SK-N-SH (cell line): ENCODE measurements at places on chromosomes 3 and 15.
A peak's percentile ranks its signal among the peaks of the same experiment; 100 is the strongest.

GRCh38 chr3:18546632-18547031 is 121.5 kb upstream of the SATB1 start:
- DNase-seq, result no peak

DNA sequence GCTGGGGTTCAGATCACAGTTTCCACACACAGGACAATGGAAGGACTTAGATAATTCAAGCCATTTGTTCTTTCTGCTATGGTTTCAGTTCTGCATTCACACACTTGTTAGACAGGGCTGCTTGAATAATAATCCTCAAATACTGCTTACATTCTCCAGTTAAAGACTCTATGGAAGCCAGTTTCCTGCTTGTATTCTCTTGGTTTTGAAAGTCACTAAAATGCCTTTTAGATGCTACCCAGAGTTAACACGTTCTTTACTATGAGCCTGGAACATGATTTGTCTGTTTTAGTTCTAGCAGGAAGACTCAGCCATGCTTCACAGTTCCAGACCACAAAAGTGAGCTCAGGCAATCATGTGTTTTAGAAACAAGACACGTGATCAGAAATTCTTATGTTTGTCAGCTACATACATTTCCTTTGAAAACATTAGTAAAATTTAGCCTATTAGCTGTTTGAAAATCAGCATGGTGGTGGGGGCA is 152.4 kb downstream of the LEKR1 start:
- no peak for DNase-seq

GRCh38 chr3:45943207-45943846 is at the start of gene CXCR6:
Gene CXCR6 (plus strand): TSS chr3:45943464. CDS start chr3:45946482, 3,018 bp downstream.
- DNase-seq, result no peak

DNA sequence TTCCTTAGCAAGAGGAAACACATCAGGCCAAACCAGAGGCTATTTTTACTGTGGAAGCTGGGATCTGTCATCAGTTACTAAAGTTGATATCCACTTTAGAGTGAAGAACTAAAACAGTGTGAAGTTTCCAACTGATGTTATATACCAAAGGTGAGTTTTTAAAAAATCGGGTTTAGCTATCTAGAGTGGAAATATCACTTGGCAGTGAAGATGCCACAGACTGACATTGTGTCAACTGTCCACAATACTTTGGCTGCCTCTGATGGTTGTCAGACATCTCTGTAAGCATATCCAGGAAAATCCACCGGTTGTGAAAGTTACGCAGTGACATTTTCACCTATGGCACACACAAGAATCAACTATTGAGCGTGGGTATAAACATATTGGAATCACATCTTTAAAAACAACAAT is 9.2 kb downstream of the ZIC1 start:
- DNase-seq, result no peak

DNA sequence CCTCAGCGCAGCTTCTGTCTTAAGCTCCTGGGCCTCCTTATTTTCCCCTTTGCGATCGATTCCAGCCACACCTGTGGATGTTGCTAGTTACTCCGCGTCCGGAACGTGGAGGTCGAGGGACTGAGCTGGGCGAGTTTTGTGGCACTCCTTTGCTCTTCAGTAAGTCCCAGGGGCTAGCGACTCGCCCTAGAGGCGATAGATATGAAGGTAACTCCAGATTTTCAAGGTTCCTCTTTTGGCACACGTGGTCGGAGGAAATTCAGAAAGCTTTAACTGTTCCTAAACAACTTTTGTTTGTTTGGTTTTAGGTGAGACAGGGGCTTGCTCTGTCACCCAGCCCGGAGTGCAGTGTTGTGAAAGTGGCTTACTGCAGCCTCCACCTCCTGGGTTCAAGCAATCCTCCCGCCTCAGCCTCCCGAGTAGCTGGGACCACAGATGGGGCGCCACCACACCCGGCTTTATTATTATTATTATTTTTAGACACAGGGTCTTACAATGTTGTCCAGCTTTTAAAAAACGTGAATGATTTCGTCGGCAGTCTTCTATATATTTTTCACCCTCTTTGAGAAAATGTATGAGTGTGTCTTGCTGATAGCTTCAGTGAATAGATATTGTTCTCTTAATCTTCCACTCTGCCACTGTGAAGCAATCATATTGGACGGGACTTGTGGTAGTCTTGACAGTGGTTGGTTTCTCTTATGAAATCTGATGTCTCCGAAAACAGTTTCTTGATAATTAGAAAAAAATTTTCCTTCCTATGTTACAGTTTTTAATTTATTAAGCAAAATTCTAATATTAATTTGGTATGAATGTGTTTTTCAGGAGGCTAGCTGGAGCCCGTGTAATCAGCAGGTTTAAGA is 785 bp downstream of the MFSD1 start:
- DNase-seq, result no peak

DNA sequence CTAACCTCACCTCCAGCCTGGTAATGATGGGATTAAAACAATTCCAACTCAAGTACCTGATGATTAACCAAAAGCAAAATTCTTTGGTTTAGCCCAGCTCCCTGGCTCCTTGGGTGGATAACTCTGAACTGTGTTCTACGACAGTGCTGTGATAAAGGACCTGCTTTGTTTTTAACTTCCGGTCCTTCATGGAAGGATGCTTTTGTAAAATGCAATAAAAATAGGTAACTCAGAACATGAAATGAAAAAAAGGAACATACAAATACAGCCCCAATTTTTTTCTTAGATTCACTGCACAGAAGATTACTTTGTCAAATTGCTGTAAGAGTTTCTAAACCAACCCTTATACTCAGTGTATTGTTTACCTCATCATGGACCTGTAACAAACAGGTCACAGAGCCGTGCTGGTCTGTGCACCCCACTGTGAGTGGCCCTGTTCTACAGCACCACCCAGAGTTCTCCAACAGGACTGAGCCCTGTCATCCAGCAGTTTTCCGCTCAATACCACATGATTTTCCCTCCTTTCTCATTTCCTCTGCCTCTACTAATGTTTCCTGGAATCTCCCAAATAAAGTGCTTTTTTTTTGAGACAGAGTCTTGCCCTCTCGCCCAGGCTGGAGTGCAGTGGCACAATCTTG is 4.9 kb upstream of the PCYT1A start:
- no peak for DNase-seq

DNA sequence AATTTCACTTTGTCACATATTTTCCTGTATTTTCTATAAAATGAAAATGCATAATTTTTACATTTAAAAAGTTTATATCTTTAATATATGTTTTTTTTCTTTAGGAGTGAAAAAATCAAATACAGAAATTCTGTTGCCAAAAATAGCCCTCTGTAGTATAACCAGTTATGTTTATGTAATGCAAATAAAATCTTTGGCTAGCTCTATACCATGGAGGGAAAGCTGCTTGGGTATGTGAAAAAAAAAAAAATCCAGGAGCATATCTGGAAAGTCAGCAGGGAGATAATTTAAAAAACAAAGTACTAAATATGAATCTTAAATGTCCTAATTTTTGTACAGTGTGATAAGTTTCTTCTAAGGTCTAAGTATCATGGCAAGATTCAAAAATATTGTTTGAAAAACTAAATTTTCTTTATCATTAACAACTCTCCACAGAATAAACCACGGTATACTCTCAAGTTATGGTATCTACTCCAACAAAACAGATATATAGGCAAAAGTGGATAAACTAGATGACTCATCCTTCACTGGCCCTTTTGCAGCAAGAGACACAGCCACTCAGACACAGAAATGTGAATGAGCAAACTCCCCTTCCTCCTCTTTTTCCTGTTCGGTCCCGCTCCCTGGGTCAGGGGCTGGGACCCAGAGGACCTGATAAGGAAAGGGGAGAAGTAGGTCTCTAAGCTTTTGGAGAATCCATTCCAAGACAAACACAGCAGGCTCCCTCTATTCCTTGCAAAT is 66.6 kb downstream of the PDZRN3 start:
- DNase-seq, result no peak

- DNase-seq, result peak; percentile 78
Measured at GRCh38 chr15:100438570-100438969, 90.2 kb downstream of the CERS3 start.

DNA sequence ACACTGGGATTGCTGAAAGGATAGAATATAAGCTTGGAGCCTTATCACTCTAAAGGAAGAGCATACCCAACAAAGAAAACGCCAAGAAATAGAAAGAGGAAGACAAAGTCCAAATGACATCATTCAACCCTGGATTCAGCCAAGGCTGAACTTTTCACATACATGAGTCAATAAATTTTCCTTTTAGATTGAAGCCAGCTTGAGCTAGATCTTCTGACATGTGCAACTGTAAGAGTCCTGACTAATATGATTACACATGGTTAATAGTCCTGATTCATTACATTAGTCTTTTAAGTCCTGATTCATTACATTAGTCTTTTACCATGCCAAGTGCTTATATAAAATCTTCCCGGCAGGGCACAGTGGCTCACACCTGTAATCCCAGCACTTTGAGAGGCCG is 13.6 kb upstream of the DENND6A start:
- no peak for DNase-seq

DNA sequence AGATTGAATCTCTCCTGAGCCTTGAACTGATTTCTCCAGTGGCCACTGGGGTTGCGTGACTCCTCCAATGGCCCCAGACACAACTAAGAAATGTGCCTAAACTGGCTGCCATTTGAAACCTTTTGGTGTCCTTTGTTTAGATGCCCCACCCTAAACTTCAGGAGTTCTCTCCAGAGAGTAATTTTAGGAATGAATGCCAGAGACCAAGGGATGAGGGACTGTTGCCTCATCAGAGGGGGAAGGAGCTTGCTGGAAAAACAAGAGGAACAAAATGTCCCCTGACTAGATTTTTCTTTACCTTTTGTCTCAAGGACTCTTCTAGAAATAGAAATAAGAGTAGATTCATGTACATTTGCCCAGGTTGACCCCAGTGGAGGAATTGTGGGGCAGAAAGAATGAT is 8.1 kb upstream of the ADPRH start:
- DNase-seq, result no peak

- DNase-seq, result no peak
Measured at GRCh38 chr3:96756516-96756915, 57.9 kb upstream of the EPHA6 start.

DNA sequence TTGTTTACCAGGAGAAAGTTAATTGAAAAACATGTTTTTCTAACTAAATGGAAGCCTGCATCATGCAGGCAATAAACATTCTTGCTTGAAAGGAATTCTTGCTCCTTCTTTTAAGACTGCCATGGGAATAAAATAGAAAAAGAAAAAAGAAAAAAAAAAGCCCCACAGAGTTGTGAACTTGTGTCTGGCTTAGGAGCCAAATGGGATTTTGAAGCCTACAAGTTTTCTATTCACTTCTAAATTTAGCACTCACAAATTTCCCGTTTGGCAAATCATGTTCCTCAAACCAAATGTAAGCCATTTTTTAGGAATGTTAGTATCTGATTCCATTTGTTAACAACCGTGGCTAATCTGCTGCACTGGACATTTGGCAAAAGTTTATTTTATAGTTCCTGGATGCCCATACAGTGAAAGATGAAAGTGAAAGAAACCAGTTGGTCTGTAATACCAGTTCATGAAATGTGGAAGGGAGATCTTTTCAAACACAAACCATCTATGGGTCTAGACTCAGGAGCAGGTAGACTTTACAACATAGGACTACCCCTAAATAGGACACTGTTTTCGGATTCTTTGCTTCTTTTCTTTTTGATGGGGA is 133.8 kb upstream of the GMNC start:
- DNase-seq, result no peak

GRCh38 chr3:71951361-71951760 is 166.4 kb upstream of the PROK2 start:
- no peak for DNase-seq

GRCh38 chr15:64808785-64809453 is 16.5 kb downstream of the PIF1 start:
- DNase-seq, result peak; percentile 7

GRCh38 chr3:65245133-65246063 is 557.6 kb upstream of the ADAMTS9 start:
- DNase-seq, result no peak

- no peak for DNase-seq
Measured at GRCh38 chr3:23864931-23865330, 51.9 kb downstream of the NKIRAS1 start.
